ENCODE measurements at places on chromosomes 3 and 15.

DNA sequence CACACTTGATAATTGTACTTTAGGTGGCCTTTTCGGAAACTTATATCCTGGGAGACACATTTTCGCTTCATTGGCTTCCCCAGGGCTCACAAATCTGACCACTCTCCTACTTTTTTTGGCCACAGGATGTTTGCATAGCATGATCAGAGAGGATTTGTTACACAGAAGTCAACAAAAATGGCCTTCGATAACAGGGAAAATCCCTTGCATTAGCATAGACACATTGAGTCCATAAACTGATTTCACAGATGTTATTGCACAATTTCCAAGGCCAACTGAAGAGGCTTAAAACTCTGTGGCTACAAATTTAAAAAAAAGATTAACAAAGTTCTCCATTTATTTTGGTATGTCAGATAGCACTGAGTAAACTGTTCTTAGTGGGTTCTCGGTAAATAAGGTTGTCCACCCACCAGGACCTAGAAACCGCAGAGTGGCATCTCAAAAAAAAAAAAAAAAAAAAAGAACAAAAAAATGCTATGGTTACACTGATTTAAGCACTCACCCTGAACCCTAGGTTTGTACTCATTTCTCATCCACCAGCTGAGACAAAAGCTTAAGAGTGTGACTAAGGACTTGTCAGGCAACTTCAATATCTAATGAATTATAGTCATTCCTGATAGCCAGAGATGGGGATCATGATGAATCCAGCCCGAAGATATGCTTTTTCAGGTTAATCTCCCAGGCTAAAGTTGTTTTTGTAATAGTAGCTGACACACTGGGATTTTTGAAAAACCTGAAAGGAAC lies 188.9 kb upstream of the SYNPR start:
- no peak for DNase-seq

GRCh38 chr3:126545544-126545943 lies 13.2 kb downstream of the C3orf22 start:
- peak; percentile 1 for DNase-seq

DNA sequence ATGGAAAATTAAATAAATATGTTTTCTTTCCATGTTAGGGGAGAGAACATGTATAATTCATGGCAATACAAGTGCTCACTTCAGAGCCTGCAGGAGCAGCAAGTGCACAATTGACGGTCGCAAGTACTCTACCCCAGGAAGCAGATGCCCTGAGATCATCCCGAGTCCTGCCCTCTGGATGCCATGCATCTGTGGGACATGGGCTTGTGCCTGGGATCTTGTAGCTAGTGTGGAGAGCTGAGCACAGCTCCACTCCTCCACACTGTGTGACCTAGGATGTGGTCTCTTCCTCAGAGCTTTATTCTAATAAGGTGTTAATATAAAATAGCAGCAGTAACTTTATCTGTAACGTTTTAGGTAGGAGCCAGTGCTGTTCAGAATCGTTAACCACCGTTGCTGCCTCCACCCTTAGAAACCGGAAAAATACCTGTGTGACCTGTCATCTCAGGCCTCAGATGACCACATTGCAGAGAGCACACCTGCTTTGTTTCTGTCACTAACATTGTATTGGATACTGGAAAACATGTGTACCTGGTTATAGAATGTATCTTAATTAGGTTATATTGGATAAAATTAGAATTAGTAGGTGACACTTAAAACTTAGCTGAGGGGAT lies 105.0 kb upstream of the GOLGA6L6 start:
- DNase-seq: no peak

- no peak for DNase-seq
Observed at GRCh38 chr3:169028716-169029115, 634.8 kb downstream of the MECOM start.
